ENCODE measurements at places on chromosomes 5 and 9. TPM values are rescaled to one million over a fixed set of nuclear protein-coding genes. Genes with fewer than 3 reads are reported as not detected.

The NXNL2 gene
- total RNA-seq = not detected

The TSSK1B gene
- total RNA-seq = not detected

The DMRTA1 gene
- not detected for total RNA-seq

The SPAAR gene
- not detected for total RNA-seq

The TOPORS gene
- 27.5 TPM for total RNA-seq

The NR5A1 gene
- total RNA-seq = not detected

The HTR4 gene
- not detected for total RNA-seq

The PCDHB13 gene
- total RNA-seq = not detected

The RNF183 gene
- total RNA-seq = not detected

DNA sequence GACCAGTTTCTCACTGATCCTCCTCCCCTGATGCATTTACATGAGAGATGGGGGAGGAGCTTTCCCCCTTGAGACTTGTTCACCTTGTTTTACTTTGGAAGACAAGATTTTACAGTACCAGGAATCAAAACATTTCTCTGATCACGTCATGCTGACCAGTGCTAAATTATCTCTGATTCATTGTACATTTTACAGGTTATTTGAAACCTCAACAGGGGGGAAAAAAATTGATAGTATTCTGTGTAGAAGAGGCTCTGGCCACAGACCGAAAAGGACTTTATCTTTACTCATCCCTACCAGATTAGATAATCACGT lies 133.9 kb downstream of the GRIA1 start:
- no peak for DNase-seq

DNA sequence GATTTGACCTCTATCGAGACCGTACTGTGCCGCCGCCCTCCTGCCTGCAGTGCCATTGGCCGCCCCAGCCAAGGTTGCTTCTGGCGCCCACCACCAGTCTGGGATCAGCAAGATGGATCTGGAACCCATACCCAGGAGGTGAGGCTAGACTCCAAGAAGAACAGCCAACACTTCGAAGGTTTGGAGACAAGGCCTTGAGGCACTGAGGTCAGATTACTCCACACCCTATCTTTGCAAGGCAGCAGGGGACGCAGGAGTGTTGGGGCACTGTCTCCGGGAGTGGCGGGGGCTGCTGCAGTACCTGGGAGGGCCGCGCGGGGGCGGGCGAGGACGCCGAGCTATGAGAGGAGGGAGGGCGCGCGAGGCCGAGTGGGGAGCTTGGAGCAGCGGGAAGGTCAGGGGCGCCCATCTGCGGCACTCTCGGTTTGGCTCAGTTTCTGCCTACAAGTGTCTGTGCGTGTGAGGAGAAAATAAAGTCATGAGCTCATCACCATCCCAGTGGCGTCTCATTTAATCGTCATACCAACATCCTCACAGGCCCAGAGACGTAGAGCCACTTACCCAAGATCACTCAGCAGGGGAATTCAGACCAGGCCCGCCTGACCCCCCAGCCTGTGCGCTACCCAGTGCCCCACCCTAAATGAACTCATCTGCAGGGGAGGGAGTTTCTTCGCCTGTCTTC lies 20.5 kb upstream of the PSD2 start:
- peak; percentile 80 for DNase-seq

- no peak for DNase-seq
Measured at GRCh38 chr5:62690421-62690820, 111.8 kb downstream of the LRRC70 start.

DNA sequence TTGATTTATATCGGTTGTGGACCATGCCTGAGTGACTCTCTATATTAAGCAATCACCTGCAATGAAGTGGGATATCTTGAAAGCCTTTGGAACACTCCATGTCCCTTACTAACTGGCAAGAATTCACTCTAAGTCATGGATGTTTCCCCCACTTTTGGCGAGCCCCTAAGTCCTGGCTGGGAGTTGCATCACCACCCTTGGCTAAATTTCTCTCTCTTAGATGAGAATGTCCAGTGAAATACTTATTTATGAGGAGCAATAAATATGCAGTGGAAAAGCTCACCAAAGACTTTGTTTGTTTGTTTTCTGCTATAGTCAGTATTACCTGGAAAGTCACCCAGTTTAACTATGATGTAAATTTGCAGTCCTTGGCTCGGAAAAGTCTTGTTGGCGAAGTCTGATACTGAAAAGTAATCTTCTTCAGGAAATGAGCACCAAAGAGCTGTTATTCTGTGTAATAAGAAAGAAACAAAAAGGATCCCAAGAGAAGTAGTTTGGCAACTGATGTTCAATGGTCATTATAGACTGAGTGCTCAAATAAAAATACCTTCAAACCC lies 333.8 kb downstream of the DMRT2 start:
- no peak for DNase-seq

- DNase-seq = no peak
Measured at GRCh38 chr9:92641092-92641809, 28.7 kb downstream of the IPPK start.

- no peak for DNase-seq
Measured at GRCh38 chr5:106720367-106720766, 950.4 kb downstream of the EFNA5 start.

- no peak for DNase-seq
Measured at GRCh38 chr9:121839726-121840500, 188.5 kb downstream of the DAB2IP start.

DNA sequence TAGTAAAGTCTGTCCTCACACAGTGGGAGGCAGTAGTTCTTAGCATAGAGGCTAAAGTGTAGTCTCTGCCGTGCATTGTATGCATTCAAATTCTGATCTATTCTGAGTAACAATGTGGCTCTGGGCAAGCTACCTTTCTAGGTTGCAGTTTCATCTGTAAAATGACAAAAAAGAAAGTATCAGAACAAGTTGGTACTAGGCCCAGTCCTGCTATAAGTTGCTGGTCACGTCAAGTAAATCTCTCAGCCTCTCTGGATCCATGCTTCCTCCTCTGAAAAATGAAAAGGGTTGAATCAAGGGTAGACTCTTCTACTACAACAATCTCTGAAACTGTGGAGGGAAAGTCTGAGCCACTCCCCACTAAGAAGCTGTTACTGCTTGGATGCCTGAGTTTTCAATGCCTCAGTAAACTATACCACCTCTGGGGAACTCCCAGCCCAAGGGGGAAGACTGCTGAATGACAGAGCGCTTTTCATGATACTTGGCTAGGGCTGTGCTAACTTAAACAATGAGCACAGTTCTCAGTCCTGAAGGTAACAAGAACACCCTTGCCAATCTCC lies 34.5 kb upstream of the SPARC start:
- no peak for DNase-seq

DNA sequence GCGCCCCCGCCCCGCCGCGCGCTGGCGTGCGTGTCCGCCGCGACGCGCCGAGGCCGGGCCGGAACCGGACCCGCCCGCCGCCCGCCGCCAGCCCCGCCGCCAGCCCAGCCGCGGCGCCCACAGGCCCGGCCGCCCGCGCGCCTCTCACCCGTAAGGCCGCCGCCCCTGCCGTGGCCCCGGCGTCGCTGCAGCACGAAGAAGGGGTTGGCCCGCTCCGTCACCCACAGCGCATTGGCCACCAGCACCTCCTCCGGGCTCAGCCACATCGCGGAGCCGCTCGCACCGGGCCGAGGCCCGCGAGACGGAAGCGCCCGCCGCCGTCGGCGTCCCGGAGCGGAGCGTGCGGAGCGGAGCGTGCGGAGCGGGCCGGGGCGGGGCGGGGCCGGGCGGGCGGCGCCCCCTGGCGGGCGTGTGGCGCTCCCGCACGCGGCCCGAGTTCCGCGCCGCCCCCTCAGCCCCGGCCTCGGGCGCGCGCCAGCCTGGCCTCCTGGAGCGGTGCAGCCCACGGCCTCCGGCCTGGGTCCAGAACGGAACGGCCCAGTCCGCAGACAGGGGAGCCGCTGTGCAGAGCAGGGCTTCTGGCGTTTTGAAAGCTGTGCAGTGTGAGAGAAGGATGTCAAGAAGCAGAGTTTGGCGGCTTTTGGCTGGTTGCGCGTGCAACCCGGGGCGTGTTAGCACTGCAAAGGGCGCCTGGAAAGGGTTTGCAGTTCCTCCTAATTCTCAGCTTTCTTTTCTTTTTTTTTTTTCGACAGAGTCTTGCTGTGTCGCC lies at the start of gene TBC1D9B:
TSS of gene TBC1D9B (minus strand) at position 342 of the 769 bp plus-strand sequence. CDS start at position 266, 76 bp downstream.
- peak; percentile 68 for DNase-seq

DNA sequence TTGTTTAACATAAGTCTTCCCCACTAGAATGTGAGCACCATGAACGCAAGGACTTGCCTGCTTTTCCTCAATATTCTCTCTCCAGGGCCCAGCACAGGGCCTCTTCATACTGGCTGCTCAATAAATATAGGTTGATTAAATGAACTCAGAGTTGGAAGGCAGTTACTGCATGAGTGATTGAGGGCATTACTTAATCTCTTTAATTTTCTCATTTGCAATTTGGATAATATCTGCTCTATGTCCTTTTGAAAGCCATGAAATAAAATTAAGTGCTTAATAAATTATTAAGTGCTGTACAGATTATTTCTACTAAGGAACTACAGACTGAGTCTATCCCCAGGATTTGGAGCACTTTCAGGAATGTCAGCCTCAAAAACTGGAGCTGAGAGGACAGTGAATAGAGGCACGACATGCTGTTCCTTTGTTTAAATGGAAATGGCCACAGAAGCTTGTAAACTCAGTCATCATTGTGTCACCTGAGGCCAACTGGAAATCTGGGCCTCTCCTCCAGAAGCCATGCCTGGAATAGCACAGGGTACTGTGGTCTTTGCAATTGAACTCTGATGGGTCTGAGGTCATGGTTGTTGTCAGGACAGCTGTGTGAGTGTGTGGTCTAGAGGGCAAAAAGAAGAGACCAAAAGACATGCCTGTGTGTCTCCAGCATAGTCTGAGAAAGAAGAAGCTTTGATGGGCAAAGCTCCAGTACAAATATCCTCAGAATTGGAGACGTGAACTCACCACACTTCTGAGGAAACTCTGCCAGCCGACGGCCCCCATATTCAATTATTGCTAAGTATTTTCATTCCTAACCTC lies 86.1 kb downstream of the SH3TC2 start:
- DNase-seq = no peak

- no peak for DNase-seq
Measured at GRCh38 chr9:90972057-90972456, 170.4 kb downstream of the SYK start.

GRCh38 chr9:107488375-107489143 lies 1.0 kb downstream of the KLF4 start:
- DNase-seq = peak; percentile 27

DNA sequence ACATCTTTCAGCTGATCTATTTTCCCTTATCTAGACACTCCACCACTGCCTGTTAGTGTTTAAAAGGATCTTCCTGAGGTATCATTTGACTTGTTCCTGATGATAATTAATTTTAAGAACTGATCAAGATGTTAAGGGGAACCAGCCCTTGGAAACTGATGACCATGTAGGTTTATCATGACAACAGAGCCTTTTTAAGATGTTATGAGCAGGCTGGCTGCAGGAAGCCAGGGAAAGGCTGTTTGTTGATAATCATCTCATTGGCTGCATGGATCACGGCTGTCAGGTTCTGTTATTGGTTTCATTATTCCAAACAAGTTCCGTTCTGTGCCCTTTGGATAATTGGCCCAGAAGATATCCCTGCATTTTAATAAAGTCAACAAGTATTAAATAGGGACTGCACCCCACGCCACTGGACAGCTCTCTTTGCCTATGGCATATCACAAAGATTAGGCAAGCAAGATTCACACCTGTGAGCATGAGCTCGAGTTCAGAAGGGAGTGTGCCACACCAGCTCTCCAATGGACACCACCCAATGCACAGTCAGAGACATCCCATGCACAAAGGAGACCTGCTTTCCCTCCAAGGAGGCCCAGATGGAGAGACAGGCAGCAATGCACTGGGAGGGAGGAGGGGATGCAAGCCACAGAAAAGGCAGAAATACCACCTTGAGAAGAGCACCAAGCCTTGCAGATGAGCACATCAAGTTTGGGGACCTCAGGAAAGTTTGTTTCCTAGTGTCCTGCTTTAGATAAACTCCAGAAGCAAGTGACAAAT lies 88.7 kb downstream of the SPOCK1 start:
- no peak for DNase-seq

DNA sequence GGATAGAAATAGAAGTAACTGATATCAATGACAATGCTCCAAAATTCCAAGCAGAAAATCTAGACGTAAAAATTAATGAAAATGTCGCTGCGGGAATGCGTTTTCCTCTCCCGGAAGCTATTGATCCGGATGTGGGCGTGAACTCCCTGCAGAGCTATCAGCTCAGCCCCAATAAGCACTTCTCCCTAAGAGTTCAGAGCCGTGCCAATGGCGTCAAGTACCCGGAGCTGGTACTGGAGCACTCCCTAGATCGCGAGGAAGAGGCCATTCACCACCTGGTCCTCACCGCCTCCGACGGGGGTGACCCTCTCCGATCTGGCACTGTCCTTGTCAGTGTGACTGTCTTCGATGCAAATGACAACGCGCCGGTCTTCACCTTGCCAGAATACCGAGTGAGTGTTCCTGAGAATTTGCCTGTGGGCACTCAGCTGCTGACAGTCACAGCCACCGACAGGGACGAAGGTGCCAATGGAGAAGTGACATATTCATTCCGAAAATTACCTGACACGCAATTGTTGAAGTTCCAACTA lies 818 bp downstream of the PCDHGA10 start:
- DNase-seq = no peak

GRCh38 chr5:137220523-137220927 lies 278.6 kb downstream of the SPOCK1 start:
- DNase-seq = no peak

- no peak for DNase-seq
Measured at GRCh38 chr5:112109331-112110007, 309.6 kb downstream of the EPB41L4A start.

- DNase-seq = no peak
Measured at GRCh38 chr9:1536522-1537170, 478.5 kb upstream of the SMARCA2 start.

- no peak for DNase-seq
Measured at GRCh38 chr9:124273427-124274160, 15.8 kb downstream of the NEK6 start.

GRCh38 chr9:113808391-113809358 lies 67.4 kb upstream of the ZNF618 start:
- DNase-seq = no peak

DNA sequence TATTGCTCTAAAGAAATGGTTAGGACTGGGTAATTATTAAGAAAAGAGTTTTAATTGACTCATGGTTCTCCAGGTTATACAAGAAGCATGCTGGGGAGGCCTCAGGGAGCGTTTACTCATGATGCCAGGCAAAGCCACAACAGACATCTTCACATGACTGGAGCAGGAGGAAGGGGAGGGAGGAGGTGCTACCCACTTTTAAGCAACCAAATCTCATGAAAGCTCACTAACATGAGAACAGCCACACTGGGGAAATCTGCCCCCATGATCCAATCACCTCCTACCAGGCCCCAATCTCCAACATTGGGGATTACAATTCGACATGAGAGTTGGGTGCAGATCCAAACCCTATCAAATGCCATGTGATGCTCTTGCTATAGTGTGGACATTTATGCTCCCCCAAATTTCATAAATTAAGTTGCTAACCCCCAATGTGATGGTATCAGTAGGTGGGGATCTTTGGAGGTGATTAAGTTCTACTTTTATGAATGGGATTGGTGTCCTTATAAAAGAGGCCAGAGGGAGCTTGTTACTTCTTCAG lies 773.6 kb upstream of the CDH10 start:
- no peak for DNase-seq

- DNase-seq = no peak
Measured at GRCh38 chr9:81245254-81245956, 443.9 kb downstream of the TLE1 start.

- no peak for DNase-seq
Measured at GRCh38 chr9:7640231-7640630, 159.3 kb downstream of the DMAC1 start.

Measured in natural killer cell (primary cell).